Right renal cortex interstitium (tissue), 3 donors: ENCODE measurements at places on chromosomes 4 and X. TPM values are rescaled to one million over a fixed set of nuclear protein-coding genes. Genes with fewer than 3 reads are reported as not detected.

- DNase-seq: no peak
Observed at GRCh38 chr4:53586121-53586816, 5.0 kb downstream of the LNX1 start.

DNA sequence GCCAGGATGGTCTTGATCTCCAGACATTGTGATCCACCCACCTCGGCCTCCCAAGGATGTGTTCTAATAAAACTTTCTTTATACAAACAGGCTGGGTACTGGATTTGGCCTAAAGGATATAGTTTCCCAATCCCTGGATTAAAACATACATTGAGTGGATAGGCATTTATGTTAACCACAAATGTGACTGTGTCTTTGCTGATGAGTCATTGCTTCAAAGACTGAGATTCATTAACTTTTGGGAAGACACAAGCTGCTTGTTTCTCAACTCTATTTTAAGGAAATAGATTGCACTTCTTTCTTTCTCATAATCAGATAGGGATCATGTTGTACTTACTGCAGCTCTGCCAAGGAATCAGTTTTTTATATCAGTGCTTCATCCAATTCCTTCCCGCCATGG is 131.3 kb upstream of the AGA start:
- no peak for DNase-seq

- no peak for DNase-seq
Observed at GRCh38 chr4:9903317-9903716, 118.0 kb downstream of the SLC2A9 start.

- DNase-seq: no peak
Observed at GRCh38 chrX:153549807-153550206, 32.4 kb downstream of the ATP2B3 start.

GRCh38 chr4:106329041-106329618 is 12.8 kb downstream of the AIMP1 start:
- DNase-seq: no peak

GRCh38 chrX:13008851-13009250 is 33.9 kb downstream of the TMSB4X start:
- DNase-seq: no peak

GRCh38 chr4:140374130-140374477 is 658 bp downstream of the SCOC start:
- peak; percentile 5 for DNase-seq

GRCh38 chrX:133741303-133741702 is 244.1 kb downstream of the GPC3 start:
- no peak for DNase-seq

- no peak for DNase-seq
Observed at GRCh38 chr4:36773467-36773866, 471.1 kb upstream of the NWD2 start.

DNA sequence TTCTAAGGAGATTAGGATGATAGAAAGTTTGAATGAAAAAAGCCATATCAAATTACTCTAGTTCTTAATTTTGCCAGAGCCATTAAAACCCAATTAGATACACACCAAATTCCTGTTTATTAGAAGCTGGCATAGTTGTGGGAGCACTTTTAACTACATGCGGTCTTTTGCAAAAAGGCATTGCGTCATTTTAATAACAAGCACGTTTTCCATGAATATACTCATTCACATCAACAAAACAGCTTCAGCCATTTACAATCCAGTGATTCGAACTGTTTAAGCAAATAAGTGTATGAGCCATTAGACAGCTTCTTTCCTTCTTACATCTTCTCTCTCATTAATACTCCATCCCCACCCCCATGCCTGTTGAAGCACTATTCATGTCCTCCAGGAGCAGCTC is 109.5 kb upstream of the EOLA2 start:
- DNase-seq: no peak

GRCh38 chr4:15237648-15238230 is 190.1 kb upstream of the C1QTNF7 start:
- DNase-seq: no peak

DNA sequence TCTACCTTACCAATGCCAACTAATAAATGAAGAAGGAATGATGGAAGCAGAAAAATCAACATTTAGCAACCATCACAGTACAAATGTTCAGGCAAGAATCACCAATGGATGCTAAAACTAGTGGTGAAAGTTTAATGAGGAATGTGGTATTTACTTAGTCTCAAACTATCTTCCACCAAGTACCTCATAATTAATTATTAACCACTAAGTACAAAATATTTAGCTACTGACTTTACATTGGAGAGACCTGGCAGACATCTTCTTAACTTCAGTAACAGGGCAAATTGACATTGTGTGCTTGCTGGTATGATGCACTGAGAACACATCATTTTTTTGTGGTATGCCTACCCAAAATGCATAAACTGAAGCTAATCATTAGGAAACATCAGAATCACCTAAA is 82.4 kb downstream of the DLG3 start:
- DNase-seq: no peak

DNA sequence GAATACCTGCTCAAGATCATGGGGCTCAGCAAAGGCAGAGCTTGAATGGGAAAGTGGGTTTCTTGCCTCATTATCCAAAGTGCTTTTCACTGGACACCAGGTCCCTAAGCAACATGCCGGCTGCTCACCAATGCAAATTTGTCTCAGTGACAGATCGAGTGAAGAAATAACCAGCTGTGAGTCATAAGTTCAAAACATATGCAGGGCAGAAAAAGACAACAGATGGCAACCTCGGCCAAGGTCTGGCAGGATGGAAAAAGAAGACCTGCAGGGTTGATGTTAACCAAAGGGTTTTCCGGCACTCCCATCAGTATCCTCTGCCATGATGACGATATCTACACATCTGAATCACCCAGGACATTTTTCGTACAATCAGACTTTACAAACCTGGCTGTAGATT is 124.1 kb downstream of the AFAP1 start:
- no peak for DNase-seq

DNA sequence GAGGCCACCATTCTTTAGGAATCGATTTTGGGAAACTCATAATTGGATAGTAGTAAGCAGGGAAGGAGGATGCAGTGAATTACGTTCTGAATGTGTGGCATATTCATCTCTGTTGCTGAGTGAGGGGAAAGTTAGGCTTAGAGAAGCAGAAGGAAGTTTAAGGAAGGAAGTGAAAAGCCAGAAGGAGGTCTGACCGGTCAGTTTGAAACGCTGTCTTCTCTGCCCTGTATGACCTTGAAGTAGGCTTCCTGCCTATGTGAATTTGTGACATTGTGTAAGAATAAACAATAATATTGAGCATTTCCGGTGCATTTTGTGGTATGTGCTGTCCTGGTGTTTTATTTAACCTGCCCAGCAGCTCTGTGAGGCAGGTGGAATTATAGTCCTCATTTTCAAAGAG is 67.3 kb downstream of the PDLIM5 start:
- no peak for DNase-seq

DNA sequence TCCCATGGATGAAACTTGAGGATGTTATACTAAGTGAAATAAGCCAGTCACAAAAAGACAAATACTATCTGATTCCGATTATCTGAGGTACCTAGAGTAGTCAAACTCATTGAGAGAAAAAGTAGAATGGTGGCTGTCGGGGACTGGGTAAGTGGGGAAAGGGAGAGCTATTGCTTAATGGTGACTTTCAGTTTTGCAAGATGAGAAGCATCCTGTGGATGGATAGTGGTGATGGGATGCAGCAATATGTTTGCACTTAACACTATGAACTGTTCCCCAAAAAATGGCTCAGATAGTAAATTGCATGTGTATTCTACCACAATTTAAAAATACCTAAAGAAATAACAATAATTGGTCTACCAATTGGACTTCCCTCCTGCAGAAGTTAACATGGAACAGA is 181.5 kb downstream of the SHROOM3 start:
- DNase-seq: no peak

GRCh38 chrX:152950786-152951185 is 43.1 kb downstream of the PNMA5 start:
- no peak for DNase-seq

DNA sequence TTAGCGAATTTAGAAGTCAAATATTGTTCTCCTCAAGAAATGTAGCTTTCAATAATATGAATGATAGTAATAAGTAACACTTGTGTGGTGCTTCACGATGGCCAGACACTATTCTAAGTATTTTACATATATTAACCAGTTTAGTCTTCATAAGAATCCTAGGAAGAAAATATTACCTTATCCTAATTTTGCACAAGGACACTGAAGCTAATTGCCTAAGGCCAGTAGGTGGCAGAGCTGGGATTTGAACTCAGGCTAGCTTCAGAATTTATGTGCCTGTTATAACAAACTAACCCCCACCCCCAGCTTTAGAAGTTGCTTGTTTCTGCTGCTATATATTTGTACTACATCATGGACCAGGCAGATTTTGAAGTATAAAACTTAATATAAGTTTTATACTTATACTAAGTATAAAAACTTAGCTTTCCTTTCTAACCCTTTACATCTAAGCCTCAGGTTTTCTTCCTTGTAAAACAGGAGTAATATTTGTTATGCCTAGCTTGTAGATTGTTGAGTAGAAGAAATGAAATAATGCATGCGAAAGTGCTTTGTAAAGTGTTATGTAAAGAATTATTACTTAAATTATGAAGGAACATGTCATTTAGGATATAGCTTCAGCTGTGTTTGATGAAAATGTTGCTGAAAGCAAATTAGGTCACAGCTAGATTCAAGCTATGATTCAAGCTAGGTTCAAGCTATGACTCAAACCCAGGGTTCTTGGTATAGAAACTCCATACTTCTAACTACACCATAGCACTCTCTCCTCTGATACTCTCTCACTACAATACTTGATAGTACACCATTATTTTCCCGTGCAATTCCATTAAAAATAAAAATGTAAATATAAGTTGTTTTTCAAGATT is 4.2 kb upstream of the CDS1 start:
- no peak for DNase-seq

DNA sequence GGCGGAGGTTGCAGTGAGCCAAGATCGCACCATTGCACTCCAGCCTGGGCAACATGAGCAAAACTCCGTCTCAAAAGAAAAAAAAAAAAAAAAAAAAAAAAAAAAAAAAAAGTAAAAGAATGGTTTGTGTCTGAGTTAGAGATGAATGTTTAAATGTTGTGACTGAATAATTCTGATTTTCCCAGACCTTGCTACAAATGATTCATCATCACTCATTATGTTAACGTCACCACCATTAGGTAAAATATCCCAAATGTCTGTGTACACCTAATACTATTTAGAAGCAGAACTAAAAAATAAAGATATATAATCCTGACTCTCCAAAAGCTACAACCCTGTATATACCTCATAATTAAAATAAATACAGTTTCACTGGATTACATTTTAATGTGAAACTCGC is 70.8 kb downstream of the HHIP start:
- DNase-seq: no peak

DNA sequence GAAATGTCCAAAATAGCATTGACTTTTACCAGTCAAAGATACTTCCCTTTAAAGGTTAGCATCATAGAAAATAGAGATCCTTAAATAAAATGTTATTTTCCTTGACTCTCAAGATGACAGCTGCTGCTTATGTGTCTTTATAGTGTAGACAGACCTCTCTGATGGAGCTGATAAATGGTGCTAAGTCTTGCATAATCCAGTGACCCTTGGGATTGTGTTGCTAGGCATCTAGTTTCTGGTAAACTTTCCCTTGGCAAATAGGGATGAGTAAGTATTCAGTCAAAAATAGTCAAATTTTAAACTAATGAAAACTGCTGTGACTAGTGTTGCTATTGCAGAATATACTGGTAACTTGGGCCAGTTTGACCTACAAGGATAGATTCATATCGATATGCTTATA is 53.6 kb downstream of the MBNL3 start:
- no peak for DNase-seq

GRCh38 chrX:63050225-63050624 is 300.9 kb downstream of the SPIN4 start:
- DNase-seq: no peak

DNA sequence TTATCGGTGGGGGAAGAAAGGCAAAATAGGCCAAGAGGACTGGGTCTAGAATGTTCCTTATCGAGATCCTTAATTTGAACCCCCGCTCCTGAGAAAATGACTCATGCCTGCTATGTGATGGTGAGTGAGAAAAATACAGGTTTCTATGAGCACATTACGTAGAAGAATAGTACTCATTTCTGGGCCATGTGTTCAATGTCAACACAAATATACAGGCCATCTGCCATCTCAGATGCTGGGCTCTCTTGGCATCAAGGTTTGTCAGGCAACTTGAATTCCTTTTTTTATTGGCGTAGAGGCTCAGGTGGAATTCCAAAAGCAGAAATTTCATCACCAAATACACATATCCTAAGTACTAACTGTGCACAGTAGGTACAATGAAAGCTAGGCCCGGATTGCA is 81.4 kb upstream of the TRIM2 start:
- no peak for DNase-seq

DNA sequence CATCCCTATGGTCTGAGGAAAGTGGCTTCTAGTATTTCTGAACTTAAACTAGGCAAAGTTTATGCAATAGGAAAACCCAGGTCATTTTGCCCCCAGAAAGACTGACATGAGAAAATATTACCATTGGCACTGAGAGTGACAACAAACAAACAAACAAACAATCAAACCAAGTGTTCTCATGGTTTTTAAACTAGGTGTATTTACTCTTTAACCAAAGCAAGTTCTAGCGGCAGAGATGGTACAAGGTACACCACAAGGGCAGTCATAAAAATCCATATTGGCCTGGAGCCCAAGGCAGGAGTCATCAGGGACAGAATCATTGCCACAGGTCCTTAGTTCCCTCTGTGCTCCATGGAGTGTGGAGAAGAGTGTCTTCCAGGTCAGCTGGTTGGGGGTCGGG is 26.0 kb upstream of the ENPEP start:
- no peak for DNase-seq

DNA sequence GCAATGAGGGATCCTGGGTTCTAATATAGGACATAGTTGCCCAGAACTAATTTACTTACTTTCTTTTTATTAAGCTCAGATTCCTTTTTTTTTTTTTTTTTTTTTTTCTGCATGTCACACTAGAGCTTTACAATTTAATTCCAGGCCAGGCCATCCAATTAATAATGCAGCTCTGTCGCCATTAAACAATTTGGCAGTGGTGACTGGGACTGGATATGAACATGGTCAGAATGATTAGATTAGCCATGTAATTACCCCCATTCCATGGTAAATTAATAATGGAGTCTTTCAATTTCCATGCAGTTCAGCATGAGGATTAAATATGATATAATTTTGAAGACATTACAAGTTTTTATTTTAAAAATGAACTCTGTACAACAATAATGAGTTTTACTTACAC is 226.9 kb upstream of the ANXA3 start:
- no peak for DNase-seq

DNA sequence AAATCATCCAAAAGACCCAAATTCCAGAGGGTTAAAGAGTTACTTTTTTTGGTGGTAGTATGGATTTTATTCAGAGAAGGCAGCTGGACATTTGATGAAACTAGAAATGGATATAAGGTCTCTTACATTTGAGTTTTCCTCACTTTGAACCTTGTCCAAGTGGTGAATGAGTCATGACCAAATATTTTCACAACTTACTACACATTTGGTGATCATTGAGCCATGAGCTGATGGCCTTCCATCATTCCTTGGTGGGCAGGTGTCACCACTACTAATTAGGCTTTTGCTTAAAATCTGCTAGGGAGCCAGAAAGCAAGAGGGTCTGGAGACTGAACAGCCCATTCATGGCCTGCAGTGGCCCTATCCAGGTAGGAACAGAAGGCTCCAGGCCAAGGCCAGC is 620.2 kb upstream of the INTU start:
- no peak for DNase-seq

The MMRN1 gene
- 3.1 TPM for polyA plus RNA-seq

The SH2D1A gene
- 0.24 TPM for polyA plus RNA-seq

The PDE5A gene
- polyA plus RNA-seq: 46.4 TPM

The DCHS2 gene
- 7.0 TPM for polyA plus RNA-seq

The CDKL5 gene
- polyA plus RNA-seq: 14.5 TPM

The CLDN34 gene
- polyA plus RNA-seq: 0.12 TPM
